ENCODE measurements at places on chromosomes 16 and 17. TPM values are rescaled to one million over a fixed set of nuclear protein-coding genes. Genes with fewer than 3 reads are reported as not detected.
A peak's percentile ranks its signal among the peaks of the same experiment; 100 is the strongest.

DNA sequence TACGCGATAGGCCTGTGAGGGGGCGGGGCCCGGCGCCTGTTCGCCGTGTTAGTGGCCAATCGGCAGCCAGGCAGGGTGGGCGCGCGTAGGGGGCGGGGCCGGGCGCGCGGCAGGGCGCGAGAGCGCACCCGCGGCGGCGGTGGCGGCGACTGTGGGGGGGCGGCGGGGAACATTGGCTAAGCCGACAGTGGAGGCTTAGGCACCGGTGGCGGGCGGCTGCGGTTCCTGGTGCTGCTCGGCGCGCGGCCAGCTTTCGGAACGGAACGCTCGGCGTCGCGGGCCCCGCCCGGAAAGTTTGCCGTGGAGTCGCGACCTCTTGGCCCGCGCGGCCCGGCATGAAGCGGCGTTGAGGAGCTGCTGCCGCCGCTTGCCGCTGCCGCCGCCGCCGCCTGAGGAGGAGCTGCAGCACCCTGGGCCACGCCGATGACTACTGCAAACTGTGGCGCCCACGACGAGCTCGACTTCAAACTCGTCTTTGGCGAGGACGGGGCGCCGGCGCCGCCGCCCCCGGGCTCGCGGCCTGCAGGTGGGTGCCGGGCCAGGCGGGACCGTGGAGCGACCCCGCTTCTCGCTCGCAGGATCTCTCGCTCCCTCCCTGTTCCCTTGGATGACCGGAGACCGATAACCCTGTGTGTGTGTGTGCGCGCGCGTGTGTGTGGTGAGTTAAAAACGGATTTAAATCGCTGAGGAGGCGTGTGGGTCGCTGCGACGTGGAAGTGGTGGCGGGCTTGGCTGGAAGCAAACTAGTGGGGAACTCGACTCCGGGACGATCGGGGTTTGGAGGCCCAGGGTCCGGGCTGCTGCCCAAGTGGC, at the start of gene NFATC3:
TSS of gene NFATC3 (plus strand) at position 112 of the 813 bp plus-strand sequence. CDS start at position 424, 312 bp downstream.
- DNase-seq, result peak; percentile 100

DNA sequence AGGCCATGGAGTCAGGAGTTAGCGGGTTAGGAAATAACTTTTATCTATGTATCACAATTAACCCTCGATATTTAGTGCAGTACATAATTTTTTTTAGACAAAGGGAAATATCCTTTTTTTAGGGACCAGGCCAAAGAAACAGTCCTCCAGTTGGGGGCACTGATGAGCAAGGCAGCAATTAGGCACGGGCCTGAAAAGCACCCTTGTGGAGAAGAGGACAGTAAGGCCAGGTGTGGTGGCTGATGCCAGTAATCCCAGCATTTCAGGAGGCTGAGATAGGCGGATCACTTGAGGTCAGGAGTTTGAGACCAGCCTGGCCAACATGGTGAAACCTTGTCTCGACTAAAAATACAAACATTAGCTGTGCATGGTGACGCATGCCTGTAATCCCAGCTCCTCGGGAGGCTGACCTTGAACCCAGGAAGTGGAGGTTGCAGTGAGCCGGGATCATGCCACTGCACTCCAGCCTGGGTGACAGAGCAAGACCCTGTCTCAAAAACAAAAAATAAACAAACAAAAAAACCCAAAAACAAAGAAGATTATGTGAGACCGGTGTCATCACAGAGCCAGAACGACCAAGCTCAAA, 158.3 kb upstream of the NOL11 start:
- no peak for DNase-seq

GRCh38 chr17:42068979-42069378, 18.6 kb upstream of the C17orf113 start:
- DNase-seq, result no peak

DNA sequence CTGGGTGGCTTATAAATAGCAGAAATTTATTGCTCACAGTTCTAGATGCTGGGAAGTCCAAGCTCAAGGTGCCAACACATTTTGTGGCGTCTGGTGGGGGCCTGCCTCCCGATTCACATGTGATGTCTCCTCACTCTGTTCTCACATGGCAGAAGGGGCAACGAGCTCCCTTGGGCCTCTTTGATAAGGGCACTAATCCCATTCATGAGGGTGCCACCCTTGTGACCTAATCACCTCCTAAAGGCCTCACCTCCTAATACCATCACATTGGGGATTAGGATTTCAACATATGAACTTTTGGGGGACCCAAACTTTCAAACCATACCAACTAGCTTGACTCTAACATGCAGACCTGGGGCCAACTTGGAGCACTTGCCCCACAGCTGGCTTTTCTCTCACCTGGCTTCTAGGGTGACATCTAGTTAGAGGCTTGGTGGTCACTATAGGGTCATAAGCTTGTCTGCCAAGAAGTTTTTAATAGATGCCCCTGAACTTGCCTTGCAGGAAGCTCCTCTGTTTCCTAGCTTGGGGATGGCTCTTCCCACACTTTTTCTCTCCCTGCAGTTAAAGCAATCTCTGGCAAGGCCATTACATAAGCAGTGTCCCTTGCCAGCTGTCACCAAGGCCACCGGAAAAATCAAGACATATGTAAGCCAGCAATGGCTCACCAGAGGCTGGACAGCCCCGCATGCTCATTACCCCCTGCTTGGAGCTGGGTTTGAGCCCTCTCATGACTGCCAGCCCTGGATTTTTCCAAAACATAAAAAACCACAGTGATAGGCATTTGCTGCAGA, 8.4 kb upstream of the MED9 start:
- no peak for DNase-seq

DNA sequence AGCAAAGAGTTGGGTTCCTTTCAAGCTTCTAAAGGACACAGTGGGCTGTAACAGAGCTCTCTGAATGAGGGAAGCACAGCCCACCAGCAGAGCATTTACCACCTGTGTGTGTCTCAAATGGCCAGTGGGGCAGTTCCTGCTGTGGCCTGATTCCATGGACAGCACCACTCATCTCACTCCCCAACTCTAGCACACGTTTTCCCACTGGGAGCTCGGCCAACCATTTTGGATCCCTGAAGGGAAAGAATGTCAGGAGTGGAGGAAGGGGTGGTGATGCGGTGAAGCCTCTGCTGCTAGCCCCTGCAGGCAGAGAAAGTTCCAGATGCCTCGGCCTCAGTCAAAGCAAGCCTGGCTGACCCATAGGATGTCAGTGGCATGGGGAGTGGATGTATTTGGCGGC, 86.6 kb downstream of the PLXDC1 start:
- DNase-seq, result peak; percentile 22

Gene TCAP
- 5.3 TPM for total RNA-seq

- no peak for DNase-seq
Observed at GRCh38 chr16:31785126-31785525, 88.5 kb upstream of the ZNF267 start.

Gene NLRC3
- total RNA-seq, result 5.5 TPM

- no peak for DNase-seq
Observed at GRCh38 chr17:12070561-12070960, 49.9 kb downstream of the MAP2K4 start.

- DNase-seq, result peak; percentile 89
Observed at GRCh38 chr17:41801374-41802271, 10.1 kb downstream of the P3H4 start.

GRCh38 chr17:43338886-43339516, 59.8 kb upstream of the ARL4D start:
- peak; percentile 85 for DNase-seq

DNA sequence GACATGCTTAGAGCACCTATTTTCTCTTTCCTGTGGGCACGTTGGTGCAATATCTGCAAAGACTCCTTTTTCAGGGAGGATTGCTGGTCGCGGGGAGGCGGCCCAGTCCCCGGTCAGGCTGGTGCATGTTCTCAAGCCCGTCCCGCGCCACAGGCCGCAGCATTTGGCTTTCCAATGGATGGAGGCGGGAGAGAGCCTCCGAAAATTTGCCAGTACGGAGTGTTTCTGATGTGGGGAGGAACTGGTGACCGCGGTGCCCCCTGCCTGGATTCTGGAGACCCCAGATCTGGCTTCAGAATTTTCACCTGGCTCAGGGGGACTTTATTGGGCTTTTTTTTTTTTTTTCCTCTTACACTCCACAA, 2.3 kb downstream of the CMIP start:
- no peak for DNase-seq

DNA sequence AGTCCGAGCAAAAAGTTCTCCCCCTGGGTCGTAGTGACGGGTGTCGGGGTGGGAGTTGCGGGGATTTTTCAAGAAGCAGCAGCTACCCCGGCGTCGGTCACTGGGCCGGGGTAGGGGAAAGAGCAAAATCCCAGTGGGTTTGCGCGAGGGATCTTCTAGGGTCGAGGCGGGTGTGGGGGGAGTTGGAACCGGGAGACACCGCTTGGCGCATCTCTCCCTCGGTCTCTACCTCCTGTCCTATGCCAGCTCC, 2.3 kb upstream of the UBTF start:
- peak; percentile 73 for DNase-seq

- DNase-seq, result no peak
Observed at GRCh38 chr17:81615401-81615930, 21.4 kb downstream of the NPLOC4 start.

GRCh38 chr16:85926370-85926769, 27.4 kb downstream of the IRF8 start:
- DNase-seq, result no peak

- DNase-seq, result peak; percentile 76
Observed at GRCh38 chr17:29591146-29591736, 1.7 kb upstream of the ANKRD13B start.

DNA sequence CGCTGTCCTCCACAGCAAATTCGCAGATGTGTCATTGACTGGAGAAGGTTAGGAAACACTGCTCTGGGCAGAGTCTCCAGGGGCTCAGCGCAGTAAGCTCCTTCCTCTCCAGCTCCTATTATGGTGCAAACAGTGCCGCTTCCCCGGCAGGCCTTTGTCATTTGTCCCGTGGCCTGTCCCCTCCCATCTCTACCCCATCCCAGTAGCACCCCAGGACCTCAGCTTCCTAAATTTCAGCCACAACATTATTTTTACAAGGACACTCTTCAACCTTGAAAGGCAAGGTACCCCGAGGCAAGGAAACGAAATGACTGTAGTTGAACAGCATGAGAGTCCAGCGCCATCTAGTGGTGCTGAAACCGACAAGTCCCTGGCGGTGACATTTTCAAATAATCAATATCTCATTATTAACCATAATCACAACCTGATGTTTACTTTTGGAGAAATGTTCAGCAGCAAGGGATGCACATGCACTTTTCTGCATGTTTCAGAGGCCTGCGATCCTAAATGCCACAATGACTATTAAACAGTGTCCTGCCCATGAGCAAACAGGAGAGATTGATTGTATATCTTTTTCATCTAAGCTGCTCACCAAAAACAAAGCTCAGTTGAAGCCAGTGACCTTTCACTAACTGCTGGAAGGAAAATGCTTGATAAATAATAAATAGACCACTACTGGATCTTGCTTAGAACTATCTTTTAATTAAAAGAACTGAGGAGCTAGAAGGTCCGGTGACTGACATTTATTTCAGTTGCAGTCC, 16.5 kb downstream of the MRPS23 start:
- DNase-seq, result peak; percentile 72

DNA sequence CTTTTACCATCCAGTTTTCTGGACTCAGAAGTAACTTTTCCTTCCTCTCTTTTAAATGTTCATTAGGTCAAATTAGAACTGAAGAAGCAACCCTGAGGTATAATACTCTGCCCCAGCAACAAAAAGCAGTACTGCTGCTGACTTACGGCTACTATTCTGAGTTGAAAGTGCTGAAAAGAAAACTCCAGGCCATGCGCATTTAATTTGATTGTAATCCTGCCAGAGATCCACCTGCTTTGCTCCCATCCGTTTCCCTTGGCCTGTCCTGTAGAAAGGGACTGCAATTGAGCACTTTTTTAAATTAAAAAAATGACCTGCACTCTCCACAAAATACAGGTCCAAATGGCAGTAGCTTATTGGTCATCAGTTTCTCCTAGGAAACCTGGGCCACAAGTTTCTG, 61.6 kb downstream of the PITPNC1 start:
- no peak for DNase-seq

Gene CENPX
- total RNA-seq, result 40.2 TPM

- no peak for DNase-seq
Observed at GRCh38 chr16:84611041-84611440, 6.8 kb downstream of the COTL1 start.

GRCh38 chr16:70746708-70747424, 54.1 kb downstream of the VAC14 start:
- DNase-seq, result peak; percentile 85

Gene SLX1A
- 49.4 TPM for total RNA-seq

Gene CD300E
- 6.5 TPM for total RNA-seq

DNA sequence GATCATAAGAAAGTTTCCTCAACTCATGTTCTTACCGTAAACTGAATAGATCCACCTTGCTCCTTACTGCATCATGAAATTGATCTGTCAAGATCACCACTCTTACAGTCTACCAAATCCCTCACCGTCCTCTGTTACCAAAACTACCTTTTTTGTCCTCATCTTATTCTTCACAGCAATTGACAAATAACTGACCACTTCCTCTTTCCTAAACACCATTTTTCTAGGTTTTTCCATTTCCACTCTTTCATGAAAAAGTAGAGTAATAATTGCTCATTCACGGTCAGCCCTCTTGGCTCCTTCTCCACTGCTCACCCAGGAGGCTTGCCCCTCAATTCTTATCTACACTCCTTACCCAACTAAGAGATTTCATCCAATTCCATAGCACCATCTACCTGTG, 44.9 kb downstream of the ABCA5 start:
- no peak for DNase-seq

- DNase-seq, result no peak
Observed at GRCh38 chr17:29710891-29711418, 88.2 kb upstream of the CORO6 start.

DNA sequence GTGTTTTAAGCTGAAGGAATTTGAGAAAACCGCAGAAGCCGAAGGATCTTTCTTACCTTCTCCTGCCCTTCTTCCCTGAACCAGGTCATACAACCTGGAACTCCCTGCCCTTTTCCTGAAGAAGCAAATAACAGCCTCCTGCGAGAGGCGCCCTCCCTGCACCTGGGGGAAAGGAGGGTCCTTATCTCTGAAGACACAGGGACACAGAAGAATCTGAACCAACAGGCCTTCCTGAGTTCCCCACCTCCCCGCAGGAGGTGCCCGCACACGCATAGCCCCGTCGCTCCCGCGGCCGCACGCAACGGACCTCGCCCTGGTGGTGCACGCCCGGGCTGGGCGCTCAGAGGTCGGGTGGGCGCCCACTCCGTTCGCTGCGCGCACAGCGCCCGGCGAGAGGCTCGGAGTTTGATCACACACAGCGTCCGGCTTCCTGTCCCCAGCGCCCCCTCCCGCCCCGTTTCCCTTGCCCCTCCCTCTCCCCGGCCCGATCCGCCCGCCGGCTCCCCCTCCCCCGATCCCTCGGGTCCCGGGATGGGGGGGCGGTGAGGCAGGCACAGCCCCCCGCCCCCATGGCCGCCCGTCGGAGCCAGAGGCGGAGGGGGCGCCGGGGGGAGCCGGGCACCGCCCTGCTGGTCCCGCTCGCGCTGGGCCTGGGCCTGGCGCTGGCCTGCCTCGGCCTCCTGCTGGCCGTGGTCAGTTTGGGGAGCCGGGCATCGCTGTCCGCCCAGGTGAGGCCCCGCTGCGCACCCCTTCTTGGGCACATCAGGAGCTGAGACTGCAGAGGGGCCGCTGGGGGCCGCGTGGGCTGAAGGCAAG, at the start of gene TNFSF12:
TSS of gene TNFSF12 (plus strand) at position 474 of the 816 bp plus-strand sequence. CDS start at position 570, 96 bp downstream.
- peak; percentile 88 for DNase-seq

- DNase-seq, result no peak
Observed at GRCh38 chr16:89478576-89479221, 11.7 kb downstream of the ANKRD11 start.

Gene KRTAP4-1
- total RNA-seq, result not detected

All from upper lobe of right lung (tissue), 1 donor.